ENCODE measurements at places on chromosomes 16 and 17.

DNA sequence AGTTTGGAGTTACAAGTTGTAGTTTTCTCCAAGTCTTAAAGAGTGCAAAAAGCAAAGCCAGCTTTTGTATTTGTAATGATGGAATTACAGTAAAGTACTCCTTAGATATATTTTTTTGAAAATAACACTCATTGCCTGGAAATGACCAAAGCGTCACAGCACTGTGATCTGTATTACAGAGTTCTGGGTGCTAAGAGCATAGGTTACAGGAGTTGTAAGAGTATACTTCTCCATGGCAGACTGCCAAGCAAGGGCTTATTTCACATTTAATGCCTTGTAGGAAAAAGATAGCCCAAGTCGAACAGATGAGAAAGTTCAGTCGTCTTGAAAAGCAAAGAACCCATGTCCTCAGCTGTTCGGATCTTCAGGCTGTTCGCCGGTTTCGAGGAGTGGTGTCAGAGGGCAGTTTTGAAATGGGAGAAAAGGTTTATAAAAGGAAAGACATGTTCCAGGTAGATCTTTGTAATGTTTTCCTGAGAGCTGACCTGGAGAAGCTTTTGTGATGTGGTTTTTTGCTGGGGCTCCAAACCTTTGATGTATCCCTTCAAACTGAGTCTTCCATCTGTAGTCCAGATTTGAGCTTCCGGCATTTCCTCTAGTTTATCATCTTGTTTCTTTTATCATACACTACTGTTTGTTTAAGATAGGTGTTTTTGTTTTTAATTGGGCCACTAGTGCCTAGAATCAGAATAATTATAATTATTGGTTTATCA lies 41.3 kb downstream of the ERCC4 start:
- DNase-seq = no peak

DNA sequence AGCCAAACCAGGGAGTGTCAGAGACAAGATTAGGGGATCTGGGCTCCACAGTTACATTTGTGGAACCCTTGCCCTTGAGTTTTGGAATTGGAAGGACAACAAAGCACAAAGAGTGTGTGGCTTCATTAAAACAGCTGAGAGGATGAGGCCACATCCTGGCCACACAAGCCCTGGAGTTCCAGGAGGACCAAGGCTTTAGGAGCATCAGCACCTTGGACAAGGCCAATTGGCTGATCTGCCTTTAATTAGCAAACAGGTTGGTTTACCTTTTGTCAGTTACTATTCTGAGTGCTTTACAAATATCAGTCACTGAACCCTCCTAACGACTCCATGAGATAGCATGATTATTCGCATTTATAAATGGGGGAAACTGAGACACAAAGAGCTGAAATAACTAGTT lies 54.7 kb downstream of the SLC6A2 start:
- no peak for DNase-seq

DNA sequence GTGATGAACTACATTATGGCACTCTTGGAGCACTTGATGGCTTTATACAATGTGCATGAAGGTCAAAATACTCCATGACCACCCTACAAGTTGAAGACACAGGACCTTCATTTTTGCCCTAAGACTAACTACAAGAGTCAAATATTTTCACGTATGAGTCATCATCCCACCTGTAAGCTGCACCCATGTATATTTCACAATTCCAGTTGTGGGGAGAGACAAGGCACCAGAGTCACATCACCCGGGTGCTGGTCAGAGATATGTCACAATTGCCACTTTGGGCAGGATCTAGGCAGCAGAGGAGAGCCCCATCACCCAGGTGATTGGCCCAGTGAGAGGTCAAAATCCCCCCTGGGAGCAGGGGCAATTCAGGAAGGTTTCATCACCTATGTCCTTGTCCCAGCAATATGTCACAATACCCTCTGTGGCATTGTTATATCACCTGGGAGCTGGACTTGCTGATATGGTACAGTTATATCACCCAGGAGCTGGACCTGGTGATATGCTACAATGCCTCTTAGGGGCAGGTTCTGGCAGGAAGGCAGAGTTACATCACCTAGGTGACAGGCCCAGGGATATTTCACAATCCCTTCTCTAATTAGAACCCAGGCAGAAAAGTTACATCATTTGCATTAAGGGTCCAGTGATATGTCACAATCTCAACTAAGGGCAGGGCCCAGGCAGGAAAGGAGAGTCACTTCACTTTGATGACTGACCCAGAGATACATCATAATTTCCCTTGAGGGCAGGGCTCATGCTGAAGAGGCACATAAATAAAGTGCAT lies 1839.2 kb downstream of the TP53TG3F start:
- DNase-seq = no peak

GRCh38 chr17:30905742-30906100 lies 317 bp downstream of the TEFM start:
- DNase-seq = no peak

- no peak for DNase-seq
These were observed 49.9 kb upstream of the WSB1 start for GRCh38 chr17:27244011-27244410.

DNA sequence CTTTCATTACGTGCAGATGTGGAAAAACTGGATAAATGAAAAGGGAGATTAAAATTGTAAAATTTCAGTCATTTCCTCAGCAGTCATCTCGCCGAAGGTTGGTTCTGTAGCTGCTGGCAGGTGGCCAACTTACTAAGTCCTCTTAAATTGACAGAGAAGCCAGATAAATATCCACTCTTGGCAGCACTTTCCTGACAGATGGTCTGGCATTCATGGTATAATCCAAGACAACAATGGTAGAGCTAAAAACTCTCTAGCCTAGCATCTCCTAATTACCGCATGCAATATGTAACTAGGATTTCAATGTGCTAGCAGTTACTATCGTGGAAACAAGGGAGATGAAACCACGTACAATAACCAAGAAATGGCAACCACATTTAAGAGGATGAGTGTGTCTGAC lies 306.3 kb downstream of the CNTNAP4 start:
- no peak for DNase-seq

GRCh38 chr17:47847341-47848197 lies 3.4 kb downstream of the SP6 start:
- DNase-seq = no peak

DNA sequence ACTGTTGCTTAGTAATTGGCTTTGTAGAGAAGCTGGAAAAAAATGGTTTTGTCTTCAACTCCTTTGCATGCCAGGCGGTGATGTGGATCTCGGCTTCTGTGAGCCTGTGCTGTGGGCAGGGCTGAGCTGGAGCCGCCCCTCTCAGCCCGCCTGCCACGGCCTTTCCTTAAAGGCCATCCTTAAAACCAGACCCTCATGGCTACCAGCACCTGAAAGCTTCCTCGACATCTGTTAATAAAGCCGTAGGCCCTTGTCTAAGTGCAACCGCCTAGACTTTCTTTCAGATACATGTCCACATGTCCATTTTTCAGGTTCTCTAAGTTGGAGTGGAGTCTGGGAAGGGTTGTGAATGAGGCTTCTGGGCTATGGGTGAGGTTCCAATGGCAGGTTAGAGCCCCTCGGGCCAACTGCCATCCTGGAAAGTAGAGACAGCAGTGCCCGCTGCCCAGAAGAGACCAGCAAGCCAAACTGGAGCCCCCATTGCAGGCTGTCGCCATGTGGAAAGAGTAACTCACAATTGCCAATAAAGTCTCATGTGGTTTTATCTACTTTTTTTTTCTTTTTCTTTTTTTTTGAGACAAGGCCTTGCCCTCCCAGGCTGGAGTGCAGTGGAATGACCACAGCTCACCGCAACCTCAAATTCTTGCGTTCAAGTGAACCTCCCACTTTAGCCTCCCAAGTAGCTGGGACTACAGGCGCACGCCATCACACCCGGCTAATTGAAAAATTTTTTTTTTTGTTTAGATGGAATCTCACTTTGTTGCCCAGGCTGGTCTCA lies 6.2 kb upstream of the TMEM235 start:
- no peak for DNase-seq

DNA sequence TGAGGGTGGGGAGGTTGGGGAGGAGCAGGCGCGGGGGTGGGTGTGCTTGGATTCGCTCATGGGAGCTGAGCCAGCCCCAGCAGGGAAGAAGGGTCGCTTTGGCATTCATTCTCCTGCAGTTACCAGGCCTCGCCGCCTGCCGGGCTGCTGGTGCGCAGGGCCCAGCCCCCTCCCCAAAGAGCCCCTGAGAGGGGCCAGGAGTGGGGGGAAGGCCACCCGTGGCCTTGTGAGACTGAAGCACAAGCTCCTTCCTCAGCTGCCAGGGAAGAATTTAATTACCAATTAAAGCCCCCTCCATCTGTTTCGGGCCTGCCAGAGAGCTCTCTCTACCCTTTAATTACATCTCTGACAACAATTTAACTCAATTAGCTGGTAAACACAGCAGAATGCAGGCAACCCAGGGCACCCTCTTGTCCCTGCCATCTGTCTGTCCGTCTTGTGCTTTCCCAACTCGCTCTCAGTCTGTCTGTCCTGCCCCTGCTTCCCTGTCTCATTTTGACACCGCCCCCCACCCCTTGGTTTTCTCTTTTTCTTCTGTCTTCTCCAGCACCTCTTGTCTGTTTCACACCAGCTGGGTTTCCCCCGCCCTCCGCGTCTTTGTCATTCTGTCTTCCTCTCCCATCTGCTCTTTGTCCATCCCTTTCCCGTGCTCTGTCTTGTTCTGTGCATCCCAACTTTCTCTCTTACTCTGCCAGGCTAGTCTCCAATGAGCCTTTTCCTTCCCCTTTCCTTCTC lies 32.7 kb downstream of the CDK5RAP3 start:
- DNase-seq = no peak

GRCh38 chr16:78198288-78198687 lies 98.8 kb downstream of the WWOX start:
- DNase-seq = no peak

DNA sequence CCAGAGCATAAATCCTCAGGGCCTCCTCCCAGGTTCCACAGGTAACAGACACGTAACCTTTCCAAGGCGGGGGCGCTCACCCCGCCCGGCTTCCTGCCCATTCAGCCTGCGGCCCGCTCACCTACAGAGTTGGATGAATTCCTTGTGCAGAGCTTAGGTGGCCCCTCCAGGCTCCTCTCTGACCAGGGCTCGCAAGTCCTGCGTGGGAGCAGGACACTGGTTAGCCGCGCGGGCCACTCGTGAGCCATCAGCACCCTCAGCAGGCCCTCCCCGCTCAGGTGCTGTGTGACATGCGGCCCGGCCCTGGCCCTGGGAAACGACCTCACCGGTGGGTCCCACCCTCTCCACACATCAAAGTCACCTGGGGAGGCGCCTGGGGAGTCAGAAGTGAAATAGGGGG lies 528 bp downstream of the TERB1 start:
- DNase-seq = no peak

DNA sequence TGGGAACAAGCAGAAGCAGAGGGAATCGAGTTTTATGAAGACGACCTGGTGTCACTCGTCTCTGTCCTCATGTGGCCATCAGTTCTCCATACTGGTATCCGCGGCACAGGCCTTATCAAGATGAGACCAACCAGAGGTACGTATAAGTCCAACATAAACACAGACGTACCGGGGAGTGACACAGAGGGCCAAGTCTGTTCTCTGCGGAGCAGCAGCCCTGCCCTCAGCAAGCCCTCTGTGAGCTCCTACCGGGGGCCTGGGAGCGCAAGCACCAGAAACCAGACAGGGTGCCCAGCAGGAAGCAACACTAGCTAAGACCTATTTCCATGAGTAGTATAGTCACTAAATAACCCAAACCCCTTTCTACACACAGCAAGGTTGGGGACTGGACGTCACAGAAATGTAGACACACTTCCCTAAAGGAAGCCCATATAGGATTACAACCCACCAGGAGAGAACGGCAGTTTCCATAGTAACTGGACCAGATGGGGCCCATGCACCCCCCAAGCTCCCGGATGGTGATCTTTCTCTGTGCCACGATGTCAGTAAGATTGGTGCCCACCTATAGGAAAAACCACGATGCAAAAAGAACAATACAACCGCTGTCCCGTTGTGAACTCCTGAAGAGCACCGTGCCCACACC lies 911 bp downstream of the ARL16 start:
- DNase-seq = no peak

GRCh38 chr16:57616241-57616640 lies 12.2 kb upstream of the ADGRG1 start:
- DNase-seq = no peak

DNA sequence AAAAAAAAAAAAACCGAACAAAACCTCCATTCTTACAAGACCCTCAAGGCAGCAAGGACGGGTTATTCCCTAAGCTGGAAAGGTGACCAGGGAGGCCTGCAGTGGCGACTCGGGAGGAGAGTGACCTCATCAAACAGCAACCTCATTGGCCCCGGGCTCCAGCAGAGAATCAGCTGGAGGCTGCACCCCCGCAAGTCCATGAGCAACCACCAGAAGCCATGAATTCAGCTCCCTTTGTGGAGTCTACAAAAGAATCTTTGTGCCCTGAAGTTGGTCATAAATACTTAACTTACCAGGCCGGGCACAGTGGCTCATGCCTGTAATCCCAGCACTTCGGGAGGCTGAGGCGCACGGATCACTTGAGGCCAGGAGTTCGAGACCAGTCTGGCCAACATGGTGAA lies 80.9 kb upstream of the CREBBP start:
- no peak for DNase-seq

DNA sequence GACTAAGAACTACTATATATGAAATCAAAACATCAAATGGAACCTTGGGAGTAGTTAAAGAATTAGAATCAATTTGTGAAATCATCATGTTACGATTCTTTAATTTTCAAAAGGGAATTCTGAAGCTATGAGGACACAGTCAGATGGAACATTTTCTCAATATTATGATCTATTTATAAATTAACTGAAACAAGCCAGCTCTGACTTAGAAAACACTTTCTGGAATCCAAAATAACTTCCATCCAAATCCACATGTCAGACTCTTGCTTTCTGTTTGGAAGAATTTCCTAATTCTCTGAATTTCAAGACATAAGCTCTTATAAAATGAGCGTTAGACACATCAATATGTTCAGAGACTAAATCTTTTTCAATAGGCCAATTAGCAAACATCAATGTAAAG lies 737.7 kb upstream of the SOX9 start:
- no peak for DNase-seq

GRCh38 chr17:81427173-81428120 lies 32.2 kb downstream of the BAHCC1 start:
- DNase-seq = no peak

All from CD4-positive, alpha-beta T cell treated with Interleukin-6 at 100 ng/mL for 8 hours (primary cell).